ENCODE measurements at places on chromosomes 2 and 18.

- no peak for DNase-seq
These were observed 66.0 kb downstream of the DIS3L2 start for GRCh38 chr2:232027530-232027929.

- DNase-seq, result peak; percentile 53
These were observed 64.9 kb downstream of the LPIN2 start for GRCh38 chr18:2948038-2948437.

- DNase-seq, result peak; percentile 21
These were observed 145.3 kb downstream of the SPAG16 start for GRCh38 chr2:213429516-213429915.

- DNase-seq, result no peak
These were observed 35.4 kb downstream of the CFAP221 start for GRCh38 chr2:119579424-119580295.

GRCh38 chr2:7697052-7697451 lies 779.8 kb downstream of the RNF144A start:
- DNase-seq, result no peak

- no peak for DNase-seq
These were observed 13.4 kb upstream of the B3GNT7 start for GRCh38 chr2:231382116-231382515.

GRCh38 chr2:19887510-19887909 lies 14.3 kb downstream of the TTC32 start:
- no peak for DNase-seq

- peak; percentile 71 for DNase-seq
These were observed 11.3 kb upstream of the MLPH start for GRCh38 chr2:237475704-237476141.

GRCh38 chr2:187939180-187939579 lies 352.5 kb upstream of the GULP1 start:
- DNase-seq, result no peak

DNA sequence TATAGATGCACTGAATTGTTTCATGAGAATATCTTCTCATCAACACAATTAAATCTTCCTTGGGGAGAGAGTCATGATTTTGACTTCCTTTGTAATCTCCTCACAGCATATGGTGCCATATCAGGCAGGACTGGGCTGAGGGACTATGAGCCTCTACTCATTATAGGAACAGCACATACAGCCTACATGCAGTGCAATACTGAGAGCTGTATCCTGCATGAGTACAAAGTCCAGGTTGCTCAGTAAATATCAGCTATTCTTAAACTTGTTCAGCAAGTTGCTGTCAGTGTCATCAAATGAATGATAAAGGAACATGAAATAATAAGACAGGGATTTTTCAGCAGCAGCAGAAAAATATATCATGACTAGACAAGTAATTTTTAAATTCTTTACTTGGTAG lies 10.8 kb downstream of the DLGAP1 start:
- DNase-seq, result no peak

DNA sequence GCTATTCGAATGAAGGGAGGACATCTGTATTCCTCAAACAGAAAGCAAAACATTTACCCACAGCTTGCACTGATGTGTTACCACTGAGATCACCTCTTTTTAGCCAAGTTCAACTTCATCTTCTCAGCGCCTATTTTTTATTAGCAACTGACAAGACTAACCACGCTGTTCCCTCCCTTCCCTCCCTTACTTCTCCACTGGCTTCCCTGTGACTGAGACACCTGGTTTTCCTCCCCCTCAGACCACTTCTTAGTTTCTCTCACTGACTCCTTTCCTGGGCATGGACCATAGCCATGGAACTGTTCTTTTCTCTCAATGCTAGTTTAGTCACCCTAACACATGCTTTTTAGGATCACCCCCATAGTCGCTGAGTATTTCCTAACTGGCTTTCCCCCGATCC lies 3.3 kb downstream of the L3MBTL4 start:
- DNase-seq, result no peak

GRCh38 chr18:31686986-31687928 lies 2.9 kb upstream of the B4GALT6 start:
- no peak for DNase-seq

GRCh38 chr2:42087857-42088195 lies 40.0 kb downstream of the PKDCC start:
- DNase-seq, result no peak

DNA sequence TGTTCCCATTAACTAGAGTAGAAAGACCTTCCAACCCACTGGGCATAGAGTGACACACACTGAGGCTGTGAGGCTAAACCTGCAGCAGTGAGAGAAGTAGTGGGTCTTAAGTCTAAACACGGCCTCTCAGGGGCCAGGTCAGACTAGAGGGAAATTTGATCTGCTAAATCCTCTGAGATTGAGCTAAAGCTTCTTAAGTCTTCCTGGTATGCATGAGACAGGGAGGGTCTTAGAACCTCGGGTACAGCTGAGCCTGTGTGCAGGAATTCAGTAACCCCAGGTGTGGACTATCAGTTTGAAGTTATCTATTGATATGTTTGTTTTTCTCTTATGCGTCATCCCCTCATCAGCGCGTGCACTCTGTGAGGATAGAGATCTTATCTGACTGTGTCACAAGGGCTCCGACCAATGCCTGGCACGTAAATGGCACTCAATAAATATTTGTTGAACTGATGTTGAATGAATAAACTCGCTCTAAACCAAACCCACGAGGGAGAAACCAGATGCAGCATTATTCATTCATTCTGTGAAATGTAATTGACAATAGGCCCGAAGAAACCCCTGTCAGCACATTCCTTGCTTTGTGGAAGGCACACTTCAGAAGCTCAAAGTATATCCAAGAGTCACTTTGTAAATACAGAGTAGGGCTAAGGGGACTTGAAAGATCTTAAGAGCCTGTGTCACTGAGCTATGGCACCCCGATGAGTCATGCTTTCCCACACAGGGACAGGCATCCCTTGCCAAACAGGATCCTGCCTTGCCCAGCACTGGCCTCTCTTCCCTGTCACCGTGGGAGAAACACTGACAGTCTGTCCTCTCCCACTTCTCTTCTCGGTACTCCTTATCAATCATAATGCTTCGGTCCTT lies 21.7 kb upstream of the RAB10 start:
- peak; percentile 40 for DNase-seq

- no peak for DNase-seq
These were observed 55.7 kb downstream of the NPAS2 start for GRCh38 chr2:100875516-100876230.

DNA sequence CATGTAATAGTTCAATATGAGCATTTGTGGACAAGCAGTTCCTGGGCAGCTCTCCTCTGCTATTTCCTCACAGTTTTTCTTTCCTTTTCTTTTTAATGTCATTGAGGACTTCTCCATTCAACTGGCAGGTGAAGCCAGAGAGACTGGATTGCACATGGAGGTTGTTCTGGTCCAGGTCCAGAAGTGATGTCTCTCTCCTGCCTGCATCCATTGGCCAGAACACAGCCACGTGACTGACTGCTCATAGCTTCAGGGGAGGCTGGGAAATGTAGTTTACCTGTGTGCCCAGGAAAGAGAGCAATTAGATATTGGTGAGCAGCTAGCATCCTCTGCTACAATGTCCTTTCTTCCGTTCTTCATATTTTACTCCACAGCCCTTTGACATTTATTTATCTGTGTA lies 20.2 kb upstream of the ADAM23 start:
- no peak for DNase-seq

DNA sequence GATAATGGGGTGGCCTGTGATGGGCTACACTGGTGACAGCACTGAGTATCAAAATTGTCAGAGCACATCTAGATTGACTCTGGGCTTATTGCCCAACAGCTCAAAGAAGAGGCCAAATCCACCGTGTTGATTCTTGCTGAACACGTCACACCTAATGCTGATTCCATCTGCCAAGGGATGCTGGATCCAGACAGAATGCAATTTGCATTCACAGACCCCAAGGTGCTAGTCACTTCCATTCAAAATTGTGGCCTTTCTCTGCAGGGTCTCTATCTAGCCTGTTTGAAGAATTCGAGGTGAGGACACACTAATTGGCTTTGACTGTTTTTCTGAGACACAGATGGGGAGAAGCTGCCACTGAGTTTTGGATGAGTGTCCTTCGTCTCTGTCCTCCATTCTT lies 13.5 kb upstream of the GPR39 start:
- no peak for DNase-seq

- peak; percentile 23 for DNase-seq
These were observed 64.8 kb upstream of the GALNT5 start for GRCh38 chr2:157192445-157193423.

DNA sequence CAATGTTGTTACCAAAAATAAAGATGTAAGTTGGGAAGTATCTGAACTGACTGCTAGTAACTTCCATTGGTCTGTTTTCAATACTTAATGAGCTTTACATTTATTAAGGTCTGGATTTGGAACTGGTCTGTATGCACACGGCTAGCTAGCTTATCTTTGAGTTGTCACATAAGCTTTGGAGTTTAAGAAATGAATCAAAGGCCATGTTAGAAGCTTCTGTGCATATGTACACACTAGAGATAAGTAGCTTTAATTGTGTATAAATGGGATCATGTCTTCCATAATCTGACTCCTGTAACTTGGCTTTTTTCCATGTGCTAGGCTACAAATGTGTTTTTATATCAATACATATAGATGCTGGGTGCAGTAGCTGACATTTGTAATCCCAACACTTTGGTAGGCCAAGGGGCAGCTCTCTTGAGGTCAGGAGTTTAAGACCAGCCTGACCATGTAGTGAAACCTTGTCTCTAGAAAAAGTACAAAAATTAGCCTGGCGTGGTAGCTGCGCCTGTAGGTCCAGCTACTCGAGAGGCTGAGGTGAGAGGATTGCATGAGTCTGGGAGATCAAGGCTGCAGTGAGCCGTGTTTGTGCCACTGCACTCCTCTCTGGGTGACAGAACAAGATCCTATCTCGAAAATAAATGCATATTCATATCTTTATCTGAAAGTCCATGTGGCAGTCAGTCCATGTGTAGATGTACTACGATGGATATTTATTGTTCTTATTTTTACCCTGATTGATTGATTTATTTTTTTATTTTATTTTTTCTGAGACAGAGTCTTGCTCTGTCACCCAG lies 27.2 kb downstream of the ATIC start:
- no peak for DNase-seq

All from AG10803 (cell line).